ENCODE measurements at places on chromosomes 1 and 21. TPM values are rescaled to one million over a fixed set of nuclear protein-coding genes. Genes with fewer than 3 reads are reported as not detected.

- DNase-seq: no peak
Measured at GRCh38 chr21:36825658-36826057, 126.7 kb downstream of the SIM2 start.

ZBTB8OS gene
- 39.3 TPM for polyA plus RNA-seq

- DNase-seq: no peak
Measured at GRCh38 chr21:16932314-16932713, 580.5 kb upstream of the CXADR start.

GRCh38 chr1:167842872-167843271 is 71.1 kb downstream of the ADCY10 start:
- DNase-seq: no peak

DNA sequence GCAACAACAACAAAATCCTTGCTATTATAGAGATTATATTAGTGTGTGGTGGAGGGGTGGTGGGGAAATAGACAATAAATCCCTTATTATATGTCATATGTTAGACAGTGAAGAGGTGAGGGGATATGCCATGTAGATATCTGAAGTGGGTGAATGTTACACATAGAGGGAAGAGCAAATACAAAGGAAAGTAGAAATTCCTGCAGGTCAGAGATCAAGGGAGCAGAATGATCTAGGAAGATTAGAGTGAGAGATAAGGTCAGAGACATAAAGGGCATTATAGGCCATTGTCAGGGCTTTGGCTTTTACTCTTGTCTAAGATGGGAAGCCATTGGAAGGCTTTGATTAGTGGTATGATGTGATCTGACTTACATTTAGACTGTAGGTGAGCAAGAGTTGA is 38.5 kb downstream of the PRKAA2 start:
- no peak for DNase-seq

- no peak for DNase-seq
Measured at GRCh38 chr1:53482441-53483153, 23.4 kb downstream of the DMRTB1 start.

SLC44A5 gene
- polyA plus RNA-seq: 21.7 TPM

- no peak for DNase-seq
Measured at GRCh38 chr1:180837020-180837419, 75.7 kb upstream of the KIAA1614 start.

GRCh38 chr1:82994616-82995263 is 1004.2 kb downstream of the TTLL7 start:
- DNase-seq: no peak

- no peak for DNase-seq
Measured at GRCh38 chr1:1120096-1120495, 4.2 kb upstream of the C1orf159 start.

- no peak for DNase-seq
Measured at GRCh38 chr1:228807904-228808605, 72.8 kb downstream of the RHOU start.

KIF26B gene
- polyA plus RNA-seq: 39.4 TPM

- no peak for DNase-seq
Measured at GRCh38 chr1:233064988-233065387, 114.6 kb downstream of the NTPCR start.

GRCh38 chr21:36699546-36700294 is 805 bp downstream of the SIM2 start:
- DNase-seq: no peak

DNA sequence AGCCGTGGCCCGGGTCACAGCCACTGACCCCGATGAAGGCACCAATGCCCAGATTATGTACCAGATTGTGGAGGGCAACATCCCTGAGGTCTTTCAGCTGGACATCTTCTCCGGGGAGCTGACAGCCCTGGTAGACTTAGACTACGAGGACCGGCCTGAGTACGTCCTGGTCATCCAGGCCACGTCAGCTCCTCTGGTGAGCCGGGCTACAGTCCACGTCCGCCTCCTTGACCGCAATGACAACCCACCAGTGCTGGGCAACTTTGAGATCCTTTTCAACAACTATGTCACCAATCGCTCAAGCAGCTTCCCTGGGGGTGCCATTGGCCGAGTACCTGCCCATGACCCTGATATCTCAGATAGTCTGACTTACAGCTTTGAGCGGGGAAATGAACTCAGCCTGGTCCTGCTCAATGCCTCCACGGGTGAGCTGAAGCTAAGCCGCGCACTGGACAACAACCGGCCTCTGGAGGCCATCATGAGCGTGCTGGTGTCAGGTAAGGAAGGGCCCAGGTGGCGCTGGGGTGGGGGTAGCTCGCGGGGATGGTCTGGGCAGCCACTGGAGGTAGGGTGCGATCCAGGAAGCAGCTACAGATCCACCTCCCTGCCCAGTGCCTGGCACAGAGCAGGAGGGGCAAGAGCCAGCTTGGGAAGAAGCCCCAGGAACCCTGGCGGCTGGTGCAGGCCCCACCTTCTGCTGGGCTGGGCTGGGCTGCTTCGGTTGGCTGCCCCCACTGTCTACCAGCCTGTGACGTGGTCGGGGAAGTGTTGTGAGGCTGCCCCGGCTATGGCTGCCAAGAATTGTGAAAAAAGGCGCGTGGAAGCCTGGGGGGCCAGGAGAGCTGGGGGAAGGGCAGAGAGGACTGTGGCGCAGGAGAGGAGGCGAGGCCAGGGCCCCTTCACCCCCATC is 3.8 kb downstream of the CELSR2 start:
- DNase-seq: no peak

OR2T5 gene
- polyA plus RNA-seq: not detected

DNA sequence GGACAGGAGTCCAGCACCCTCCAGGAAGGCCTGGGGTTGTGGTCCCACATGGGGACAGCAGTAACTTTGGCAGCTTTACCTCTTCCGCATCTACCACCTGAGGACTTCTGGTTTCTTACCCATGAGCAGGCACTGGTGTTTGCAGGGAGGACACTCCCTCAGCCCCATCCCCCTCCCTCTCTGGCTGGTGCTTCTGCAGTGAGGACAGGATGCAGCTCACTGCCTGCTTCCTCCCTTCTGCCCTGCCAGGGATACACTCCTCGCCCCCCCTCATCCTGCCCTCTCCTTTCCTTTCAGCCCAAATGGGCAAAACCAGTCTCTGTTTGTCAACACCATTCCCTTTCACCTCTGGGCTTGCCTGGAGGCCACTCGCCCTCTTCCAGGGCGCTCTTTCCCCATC is 62.4 kb downstream of the KIRREL1 start:
- DNase-seq: no peak

GRCh38 chr21:32956061-32956656 is 69.6 kb upstream of the OLIG2 start:
- DNase-seq: no peak

DNA sequence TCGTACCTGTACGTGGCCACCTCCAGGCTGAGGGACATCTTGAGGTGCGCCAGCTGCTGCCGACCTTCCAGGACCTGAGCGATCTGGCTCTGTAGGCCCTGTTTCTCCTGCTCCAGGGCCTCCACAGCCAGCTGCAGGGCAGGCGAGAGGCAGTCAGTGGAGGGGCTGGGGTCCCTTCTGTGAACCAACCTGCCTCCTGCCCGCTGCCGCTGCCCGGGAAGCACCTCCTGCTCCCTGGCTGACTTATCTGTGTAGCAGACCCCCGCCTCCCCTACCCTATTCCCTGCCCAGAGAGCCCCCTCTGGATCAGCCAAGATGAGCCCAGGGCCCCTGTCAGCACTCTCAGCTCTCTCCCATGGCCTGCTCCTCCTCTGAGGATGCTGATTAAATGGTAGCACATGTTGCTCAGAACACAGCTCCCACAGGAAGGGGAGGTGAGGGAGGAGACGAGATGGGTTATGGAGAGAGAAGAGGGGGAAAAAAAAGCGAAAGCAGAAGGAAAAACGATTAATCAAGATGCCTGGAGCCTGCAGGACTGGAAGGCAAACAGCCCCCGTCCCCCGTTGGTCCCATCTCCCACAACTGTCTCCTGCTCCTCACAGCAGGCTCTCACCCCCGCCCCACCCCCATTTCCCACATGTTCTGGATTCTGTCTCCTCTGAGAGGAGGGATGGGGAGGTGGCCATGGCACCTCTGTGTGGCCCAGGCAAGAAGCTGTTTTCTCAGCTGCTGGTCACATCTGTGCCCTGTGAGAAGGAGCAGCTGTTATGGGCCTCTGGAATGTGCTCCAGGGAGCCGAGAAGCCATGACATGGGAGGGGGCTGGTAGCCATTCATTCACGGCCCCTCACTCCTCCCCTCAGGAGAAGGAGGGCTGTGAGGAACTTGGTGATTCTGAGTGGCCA is 1.7 kb downstream of the NES start:
- DNase-seq: no peak

DNA sequence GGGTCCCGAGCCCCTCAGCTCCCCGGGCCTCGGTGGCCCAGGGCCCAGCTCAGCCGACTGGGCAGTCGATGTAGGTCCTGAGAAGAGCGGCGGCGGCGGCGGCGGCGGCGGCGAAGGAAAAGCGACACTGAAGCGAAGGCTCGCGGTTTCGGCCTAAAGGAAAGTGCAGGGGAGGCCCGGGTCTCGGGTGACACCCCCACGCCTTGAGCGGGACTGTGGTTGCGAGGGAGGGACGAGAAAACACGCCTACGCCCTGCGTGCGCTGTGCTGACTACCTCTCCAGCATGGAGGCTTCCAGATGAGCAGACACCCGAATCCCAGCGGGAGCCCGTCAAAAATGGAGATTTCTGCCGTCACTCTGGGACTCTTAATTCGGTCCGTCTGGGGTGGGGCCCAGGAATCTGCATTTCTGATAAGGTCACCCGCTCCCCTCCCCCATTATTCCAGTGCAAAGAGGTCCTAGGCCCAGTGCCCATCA is 31.2 kb downstream of the DNTTIP2 start:
- no peak for DNase-seq

CHRM3 gene
- 7.7 TPM for polyA plus RNA-seq

CELA3B gene
- not detected for polyA plus RNA-seq

PPFIA4 gene
- polyA plus RNA-seq: 7.4 TPM

GRCh38 chr1:201020721-201021629 is 2.5 kb downstream of the KIF21B start:
- DNase-seq: no peak

- no peak for DNase-seq
Measured at GRCh38 chr1:72662918-72663317, 380.6 kb upstream of the NEGR1 start.

DNA sequence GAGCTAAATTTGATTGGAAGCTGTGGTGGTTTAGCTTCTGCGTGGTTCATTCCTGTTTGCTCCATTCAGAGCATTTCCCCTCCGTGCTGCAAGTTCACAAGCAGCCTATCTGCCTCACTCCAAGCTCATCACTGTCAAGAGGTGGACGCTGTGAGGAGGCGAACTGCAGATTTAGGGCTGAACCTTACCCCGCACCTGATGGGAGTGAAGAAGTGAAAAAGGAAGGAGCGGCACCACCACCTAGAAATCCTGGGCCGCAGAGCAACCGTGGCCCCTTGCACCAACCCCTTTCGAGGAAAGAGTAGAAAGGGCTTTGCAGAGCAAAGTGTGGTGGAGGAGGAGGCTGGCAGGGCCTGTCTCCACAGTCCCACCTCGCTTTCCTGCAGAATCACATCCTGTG is 117.4 kb downstream of the IER5 start:
- DNase-seq: no peak

OR4F29 gene
- not detected for polyA plus RNA-seq

GRCh38 chr21:34020005-34020847 is 53.2 kb upstream of the MRPS6 start:
- no peak for DNase-seq

KLHDC7A gene
- polyA plus RNA-seq: 11.2 TPM

DNA sequence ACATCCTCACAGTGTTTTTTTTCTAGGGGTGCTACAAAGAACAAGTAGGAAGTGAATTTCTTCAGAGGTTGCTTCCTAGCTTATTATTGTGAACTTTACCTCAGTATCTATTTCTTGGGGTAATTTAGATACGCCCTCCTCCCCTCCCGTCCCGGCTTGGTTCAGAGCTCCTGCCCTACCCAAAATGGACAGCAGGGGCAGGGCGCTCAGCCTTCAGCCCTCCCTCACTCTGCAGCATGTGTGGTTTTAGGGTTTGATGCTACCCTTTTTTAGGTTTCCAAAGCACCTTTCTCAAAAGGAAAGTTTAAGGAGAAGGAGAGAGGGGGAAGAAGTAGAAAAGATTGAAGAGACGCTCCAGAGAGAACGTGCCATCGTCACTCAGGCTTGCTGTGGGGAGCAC is 16.9 kb upstream of the POGK start:
- DNase-seq: no peak

DNA sequence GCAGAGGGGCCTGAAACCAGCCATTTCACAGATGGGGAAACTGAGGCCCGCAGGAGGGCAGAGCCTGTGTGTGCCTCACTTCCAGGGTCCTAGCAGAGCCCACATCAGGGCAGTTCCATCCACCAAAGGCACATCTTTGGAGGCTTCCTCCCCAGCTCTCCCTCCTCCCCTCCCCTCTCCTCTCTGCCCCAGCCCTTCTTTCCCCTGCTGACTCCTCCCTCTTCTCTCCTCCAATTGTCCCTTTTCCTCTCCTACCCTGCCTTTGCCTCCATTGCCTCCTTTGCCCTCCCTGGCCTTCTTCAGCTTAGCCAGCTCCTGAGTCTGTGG is 56.6 kb downstream of the TMEM53 start:
- DNase-seq: no peak

NBPF11 gene
- 27.9 TPM for polyA plus RNA-seq

- no peak for DNase-seq
Measured at GRCh38 chr1:93042187-93043056, 36.7 kb upstream of the MTF2 start.

DNA sequence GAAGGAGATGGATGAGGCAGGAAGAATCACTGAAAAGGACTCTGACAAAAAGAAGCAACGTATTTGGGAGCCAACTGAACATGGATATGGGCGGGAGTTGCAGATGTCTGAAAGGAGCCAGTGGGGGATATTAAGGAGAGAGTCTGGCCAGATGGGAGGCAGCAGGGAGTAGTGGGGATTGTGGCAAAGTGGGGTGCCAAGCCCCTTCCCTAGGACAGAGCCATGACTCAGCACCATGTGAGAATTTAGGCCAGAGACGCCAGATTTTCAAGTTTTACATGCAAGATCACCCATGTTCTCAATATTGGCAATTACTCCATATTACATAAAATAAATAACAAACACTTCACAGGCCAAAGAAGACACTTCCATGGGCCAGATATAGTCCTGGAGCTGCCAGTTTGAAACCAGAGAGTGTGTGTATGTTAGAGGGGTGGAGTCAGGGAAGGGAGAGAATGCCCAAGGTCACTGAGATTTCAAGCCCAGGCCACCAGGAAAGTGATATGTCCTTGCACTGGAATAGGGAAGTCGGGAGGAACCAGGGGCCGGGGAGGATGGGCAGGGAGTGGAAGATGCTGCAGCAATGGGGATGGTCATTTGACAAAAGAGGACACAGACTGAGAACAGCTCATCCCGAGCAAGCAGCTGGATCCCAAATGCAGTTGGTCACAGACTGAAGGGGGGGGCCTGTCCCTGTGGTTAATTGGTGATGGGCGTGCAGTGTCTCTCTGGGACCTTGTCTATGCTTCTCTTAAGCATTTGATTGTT is 23.5 kb downstream of the TMEM51 start:
- DNase-seq: no peak

GRCh38 chr1:41239988-41240610 is 2.0 kb downstream of the SCMH1 start:
- DNase-seq: no peak

- no peak for DNase-seq
Measured at GRCh38 chr1:36866169-36866814, 168.0 kb downstream of the GRIK3 start.

GRCh38 chr1:204878621-204879234 is 8.1 kb downstream of the NFASC start:
- no peak for DNase-seq

MAGI3 gene
- 23.9 TPM for polyA plus RNA-seq

- DNase-seq: no peak
Measured at GRCh38 chr1:8742022-8742924, 75.2 kb downstream of the RERE start.

- DNase-seq: no peak
Measured at GRCh38 chr1:17207540-17207939, 2.6 kb downstream of the PADI1 start.

SPRR2E gene
- polyA plus RNA-seq: not detected

Data from renal cortex interstitium (tissue), 15 donors.